ENCODE measurements at places on chromosomes 7 and 10. TPM values are rescaled to one million over a fixed set of nuclear protein-coding genes. Genes with fewer than 3 reads are reported as not detected.

Gene OR13A1
- total RNA-seq: not detected

Gene DNAJB12
- 18.2 TPM for total RNA-seq

Gene A1CF
- total RNA-seq: not detected

Gene EGFR
- total RNA-seq: 58.1 TPM

GRCh38 chr7:73936967-73937366 is 76.0 kb downstream of the TMEM270 start:
- DNase-seq: no peak

- DNase-seq: no peak
These were observed 10.3 kb downstream of the GALNT11 start for GRCh38 chr7:152035817-152036216.

DNA sequence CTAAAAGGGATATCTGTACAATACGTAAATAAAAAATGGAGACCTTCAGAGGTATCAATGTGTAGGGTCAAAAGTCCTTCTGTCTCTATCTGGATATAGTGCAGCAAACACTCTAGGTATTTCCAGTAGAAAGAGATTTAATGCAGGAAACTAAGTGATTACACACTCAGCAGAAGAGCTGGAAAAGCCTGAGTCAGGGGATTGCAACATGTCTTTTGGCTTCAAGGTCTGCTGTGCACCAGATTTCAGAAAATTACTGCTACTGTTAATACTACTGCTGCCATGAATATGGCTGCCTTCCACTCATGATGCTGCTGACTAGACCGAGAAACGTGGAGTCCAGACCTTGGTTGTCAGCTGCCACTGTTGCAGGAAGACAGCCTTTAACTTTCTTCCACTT is 94.9 kb upstream of the DLX6 start:
- no peak for DNase-seq

Gene ANKRD30A
- not detected for total RNA-seq

DNA sequence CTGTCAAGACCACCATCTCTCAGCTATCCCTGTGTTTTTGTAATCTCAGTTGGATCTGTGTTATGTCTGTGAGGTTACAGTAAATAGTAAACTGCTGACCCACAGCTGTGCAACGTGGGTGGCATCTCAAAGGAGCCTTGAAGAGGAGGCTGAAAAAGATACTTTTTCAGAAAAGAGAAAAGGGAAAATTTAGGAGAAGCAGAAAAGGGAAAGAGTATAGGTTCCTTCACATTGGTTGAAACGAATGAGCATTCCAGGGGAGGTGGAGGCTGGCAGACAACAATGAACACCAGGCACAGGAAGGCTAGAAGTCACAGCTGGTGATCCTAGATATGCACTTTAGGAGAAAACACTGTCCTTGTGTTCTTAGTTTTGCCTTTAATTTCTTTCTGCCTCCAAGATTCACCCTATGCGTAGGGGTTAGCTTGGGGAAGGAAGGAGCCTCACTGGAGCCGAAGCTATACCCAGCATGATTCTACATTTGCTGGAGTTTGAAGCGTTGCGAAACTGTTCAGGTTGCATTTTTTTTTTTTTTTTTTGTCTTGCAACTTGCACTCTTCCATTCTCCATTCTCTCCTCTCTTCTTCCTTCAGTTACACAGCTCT is 18.3 kb downstream of the CPED1 start:
- DNase-seq: peak; percentile 49

DNA sequence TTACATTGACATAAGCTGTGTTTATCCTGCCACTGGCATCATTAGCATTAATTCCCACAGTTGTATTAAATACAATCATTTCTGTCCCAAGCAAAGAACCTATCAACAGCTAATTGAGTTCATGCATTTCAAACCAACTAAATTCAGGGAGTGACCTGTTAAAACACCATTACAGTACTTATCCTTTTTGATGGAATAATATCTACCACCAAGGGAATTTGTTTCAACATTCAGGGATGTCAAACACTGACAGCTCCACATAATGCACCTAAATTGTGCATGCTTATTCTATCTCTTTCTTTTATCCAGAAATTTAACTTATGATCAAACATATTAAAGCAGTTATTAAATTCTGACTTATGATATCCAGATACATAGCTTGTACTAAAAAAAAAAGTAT is 136.8 kb downstream of the NSUN6 start:
- DNase-seq: no peak

GRCh38 chr7:28643188-28643569 is 230.9 kb downstream of the CREB5 start:
- DNase-seq: no peak

Measured in tongue (tissue), 3 donors.